H4 (cell line): ENCODE measurements at places on chromosomes 5 and 9.
A peak's percentile ranks its signal among the peaks of the same experiment; 100 is the strongest.

DNA sequence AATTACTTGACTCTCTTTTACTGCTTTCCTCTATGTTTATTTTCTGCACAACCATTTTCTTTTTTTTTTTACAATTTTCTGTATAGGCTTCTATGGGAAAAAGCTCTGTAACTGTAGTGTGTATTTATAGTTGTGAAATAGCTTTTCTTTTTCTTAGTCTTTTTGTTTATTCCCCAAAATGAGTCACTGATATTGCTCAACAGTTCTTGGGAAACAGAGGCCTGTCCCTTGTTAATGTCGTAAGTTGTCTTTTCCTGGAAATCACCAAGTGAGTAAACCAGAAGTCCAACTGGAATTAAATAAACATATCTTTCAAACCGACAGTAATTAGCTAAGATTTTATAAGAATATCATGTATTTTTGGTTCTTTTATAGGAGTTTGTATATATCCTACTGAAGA is 325.1 kb upstream of the PRR16 start:
- peak; percentile 97 for DNase-seq

GRCh38 chr5:19626211-19626610 is 361.8 kb downstream of the CDH18 start:
- no peak for DNase-seq

- no peak for DNase-seq
Measured at GRCh38 chr9:120264528-120264927, 315.4 kb downstream of the CDK5RAP2 start.

GRCh38 chr5:150758203-150758530 is 650 bp downstream of the DCTN4 start:
- DNase-seq, result no peak
